ENCODE measurements at places on chromosomes 16 and 17. TPM values are rescaled to one million over a fixed set of nuclear protein-coding genes. Genes with fewer than 3 reads are reported as not detected.

GRCh38 chr17:66459811-66460270 is 157.4 kb downstream of the PRKCA start:
- DNase-seq = no peak

DNA sequence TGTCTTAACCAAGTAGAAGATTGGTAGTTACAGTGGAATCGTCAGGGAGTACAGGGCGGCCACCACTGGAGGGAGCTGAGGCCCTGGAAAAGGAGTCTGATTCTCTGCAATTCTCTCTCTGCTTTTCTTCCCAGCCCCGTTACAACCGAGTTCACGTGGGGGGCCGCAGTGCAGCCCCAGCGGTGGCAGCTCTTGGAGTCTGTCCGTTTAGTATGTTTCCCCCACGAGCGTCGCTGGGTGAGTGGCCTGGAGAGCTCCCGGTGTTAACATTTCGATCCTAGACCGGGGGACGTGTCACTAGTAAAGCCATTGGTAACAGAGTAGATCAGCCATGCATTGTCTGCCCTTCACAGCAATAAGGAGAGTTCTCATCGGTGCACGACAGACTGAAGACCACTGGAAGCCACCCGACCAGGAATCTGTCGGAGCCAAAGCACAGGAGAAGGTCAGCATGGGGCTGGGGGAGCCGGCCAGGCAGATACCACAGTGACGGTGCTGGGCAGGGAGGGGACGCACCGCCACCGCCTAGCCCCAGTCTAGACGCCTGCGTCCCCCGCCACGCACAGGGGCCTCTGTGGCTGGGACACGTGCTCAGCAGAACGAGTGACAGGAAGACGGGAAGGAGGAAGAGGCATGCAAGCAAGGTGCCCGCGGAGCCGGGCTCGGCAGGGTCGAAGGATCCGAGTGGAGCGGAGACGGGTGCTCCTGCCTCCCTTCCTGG is 15.7 kb downstream of the SLC16A3 start:
- DNase-seq = no peak

DNA sequence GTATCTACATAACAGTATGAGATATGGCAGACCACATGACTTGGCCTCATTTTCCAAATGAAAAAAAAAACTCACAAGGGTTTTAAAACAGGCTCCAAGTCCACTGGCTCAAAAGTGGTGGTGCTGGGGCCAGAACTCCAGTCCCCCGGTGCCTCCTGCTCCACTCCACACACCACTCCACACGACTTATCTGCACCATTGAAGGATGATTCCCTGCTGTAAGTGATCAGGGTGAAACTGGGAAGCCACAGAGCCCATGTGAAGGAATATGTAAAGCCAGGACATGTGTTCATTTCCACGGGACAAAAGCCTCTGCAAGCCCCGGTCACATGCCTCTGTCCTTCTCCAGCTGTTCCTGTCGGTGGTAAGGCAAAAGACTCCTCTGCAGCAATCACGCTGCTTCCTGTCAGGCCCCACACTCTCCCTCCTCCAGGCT is 97.2 kb downstream of the ZNF18 start:
- no peak for DNase-seq

GRCh38 chr16:56270828-56271227 is 79.5 kb downstream of the GNAO1 start:
- DNase-seq = no peak

Gene ENDOV
- 28.2 TPM for total RNA-seq

- no peak for DNase-seq
These were observed 61.4 kb upstream of the PIRT start for GRCh38 chr17:10899281-10899680.

DNA sequence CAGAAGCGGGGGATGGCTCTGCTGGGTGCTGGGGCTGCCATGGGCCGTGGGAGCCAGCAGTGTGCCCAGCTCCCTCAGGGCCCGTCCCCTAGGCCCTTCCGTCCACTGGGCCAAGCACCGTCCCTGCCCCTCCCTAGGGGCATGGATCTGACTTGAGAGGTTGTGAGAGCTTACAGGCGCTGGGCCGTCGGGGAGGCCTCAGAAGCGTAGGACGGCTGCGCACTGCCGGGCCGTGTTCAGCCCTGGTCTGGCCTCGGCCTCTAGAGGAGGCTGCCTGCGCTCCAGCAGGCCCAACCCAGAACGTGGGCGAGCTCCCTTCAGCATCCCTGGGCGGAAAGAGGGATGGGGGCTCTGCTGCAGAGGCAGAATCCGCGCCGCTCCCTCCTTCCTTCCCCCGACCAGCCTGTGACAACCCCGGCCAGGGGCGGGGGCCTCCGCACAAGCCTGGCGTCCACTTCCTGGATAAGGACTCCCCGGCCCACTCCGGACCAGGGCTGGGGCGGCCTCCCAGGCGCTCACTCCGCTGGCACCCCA is 685 bp upstream of the MPG start:
- peak; percentile 78 for DNase-seq

- DNase-seq = peak; percentile 93
These were observed 543 bp downstream of the ARHGAP23 start for GRCh38 chr17:38428643-38429371.

GRCh38 chr16:57166951-57167350 is 18.9 kb downstream of the PSME3IP1 start:
- no peak for DNase-seq

- no peak for DNase-seq
These were observed 41.9 kb downstream of the JPH3 start for GRCh38 chr16:87644186-87644585.

GRCh38 chr16:82744958-82745357 is 118.2 kb downstream of the CDH13 start:
- no peak for DNase-seq

GRCh38 chr16:11499295-11500089 is 87.2 kb downstream of the LITAF start:
- no peak for DNase-seq

Gene DNASE1L2
- total RNA-seq = 1.1 TPM

DNA sequence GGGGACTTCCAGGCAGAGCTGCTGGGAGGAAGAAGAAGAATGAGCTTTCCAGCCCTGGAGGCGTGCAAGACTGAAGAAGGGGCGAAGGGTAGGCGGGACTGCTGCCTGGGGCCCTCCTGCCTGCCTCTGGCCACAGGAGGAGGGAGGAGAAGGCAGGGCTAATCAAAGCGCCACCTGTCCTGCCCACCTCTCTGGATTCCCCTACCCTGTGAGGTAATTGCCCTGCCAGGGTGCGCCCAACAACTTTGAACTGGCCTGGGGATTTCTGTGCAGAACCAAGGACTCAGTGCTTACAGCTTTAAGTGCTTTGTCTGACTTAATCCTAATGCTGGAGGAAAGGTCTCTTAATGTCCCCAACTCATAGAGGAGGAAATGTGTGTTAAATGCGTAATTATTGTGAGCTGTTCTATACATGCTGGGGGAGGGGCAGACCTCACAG is at the start of gene NOXO1:
NOXO1 (minus strand) TSS at position 72 of the 439 bp plus-strand sequence. CDS start 290 bp downstream, outside the sequence.
- DNase-seq = no peak

GRCh38 chr16:20910781-20911321 is 10.3 kb downstream of the LYRM1 start:
- DNase-seq = no peak

DNA sequence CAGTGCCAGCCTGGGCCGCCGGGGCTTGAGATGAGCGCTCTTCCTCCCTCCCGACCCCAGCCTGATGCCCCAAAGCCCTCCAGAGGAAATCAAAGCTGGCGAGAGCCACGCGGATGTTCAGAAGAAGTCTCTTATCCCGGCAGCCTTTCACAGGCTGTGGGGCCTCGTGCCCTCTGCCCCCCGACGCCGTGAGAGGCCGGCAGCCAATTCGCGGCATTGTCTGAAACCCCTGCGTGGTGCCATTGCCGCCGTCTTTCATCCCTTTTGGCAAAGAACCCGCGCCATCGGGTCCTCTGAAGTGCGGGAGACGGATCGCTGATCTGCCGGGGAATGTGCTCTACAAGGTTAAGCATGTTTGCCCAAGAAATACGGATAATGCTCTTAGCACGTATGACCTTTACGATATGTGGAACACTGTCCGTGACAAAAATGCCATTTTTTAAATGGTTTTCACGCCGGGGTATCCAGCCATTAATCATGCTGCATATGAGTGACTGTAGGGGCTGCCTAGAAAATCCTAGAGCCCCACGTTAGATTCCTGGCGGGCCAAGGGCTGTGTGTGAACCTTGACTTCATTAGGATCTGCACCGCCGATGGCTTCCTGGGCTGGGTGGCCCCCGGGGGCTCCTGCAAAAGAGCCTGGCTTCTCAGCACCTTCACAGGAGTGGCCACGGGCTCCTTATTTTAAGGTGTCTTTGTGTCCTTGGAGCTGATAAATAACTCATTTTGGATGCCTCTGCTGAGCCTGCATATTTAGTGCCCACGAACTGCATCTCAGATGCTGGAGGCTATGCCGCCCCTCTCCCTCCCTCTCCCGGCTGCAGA is 165.1 kb upstream of the TNRC6C start:
- DNase-seq = no peak

- no peak for DNase-seq
These were observed 16.0 kb downstream of the RSL1D1 start for GRCh38 chr16:11835309-11835708.
